ENCODE measurements at places on chromosomes 2 and 18.
A peak's percentile ranks its signal among the peaks of the same experiment; 100 is the strongest.

DNA sequence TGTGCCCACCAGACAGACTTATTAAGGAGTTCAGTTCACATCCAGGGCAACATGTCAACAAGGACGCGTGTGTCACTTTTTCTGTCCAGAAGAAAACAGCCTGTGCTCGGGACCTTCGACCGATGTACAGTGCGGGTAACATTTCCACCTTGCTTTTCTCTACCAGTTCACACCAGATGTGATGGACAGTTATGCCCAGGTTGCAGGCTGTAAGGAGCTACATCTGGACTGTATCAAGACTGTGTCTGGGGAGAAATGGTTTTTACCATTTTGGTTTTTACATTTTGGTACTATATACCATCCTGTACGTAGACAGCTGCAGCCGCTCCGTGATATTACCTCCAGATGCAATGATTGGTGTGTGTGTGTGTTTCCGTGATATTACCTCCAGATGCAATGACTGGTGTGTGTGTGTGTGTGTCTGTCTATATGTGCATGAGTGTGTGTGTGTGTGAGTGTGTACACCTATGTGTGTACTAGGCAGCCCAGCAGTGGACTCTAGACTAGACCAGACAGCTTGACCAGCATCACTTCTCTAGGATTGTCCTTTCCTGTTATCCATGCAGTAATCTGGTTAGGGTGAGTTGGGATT, 118.0 kb downstream of the COL6A3 start:
- DNase-seq, result no peak

DNA sequence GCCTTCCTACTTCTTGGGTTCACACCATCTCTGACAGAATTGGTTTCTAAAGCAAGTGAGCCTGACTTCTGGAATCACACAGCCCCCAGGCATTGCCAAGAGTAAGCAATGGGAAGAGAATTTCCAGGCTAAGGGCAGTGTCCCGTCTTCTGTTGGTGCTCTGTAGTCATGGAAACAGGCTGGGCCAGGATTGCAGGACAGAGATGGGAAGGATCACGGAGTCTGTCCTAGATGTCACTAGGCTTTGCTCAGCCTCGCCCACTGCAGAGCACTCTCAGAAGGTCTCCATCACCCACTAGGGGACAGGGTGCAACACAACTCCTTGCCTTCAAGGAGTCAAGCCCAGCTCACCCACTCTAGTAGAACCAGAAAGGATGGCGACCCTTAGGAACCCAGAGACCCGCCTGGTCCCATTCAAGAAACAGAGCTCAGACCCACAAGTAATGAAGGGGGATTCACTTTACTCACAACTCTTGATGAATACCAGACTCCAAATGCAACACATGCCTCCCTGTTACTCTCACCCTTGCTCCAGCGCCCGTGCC, 48.6 kb upstream of the TEX51 start:
- no peak for DNase-seq

DNA sequence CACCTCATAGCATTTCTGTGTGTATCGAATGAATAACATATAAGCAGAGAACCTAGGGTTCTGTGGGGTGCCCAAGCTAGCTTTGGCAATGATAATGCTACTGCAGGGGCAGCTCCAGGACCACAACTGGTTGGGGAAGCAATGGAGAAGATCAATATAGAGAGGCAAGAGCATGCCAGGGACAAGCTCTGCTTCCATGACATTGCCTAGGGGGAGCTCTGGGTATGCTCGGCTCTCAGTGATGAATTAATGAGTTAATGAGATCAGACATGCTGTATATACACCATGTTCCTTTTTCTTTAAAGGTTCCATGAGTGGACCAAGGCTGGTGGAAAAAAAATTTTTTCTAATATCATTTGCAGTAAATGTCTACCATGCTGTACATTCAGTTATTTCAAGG, 618.4 kb downstream of the BCL11A start:
- DNase-seq, result no peak

- no peak for DNase-seq
Measured at GRCh38 chr2:239268549-239268948, 132.3 kb downstream of the HDAC4 start.

DNA sequence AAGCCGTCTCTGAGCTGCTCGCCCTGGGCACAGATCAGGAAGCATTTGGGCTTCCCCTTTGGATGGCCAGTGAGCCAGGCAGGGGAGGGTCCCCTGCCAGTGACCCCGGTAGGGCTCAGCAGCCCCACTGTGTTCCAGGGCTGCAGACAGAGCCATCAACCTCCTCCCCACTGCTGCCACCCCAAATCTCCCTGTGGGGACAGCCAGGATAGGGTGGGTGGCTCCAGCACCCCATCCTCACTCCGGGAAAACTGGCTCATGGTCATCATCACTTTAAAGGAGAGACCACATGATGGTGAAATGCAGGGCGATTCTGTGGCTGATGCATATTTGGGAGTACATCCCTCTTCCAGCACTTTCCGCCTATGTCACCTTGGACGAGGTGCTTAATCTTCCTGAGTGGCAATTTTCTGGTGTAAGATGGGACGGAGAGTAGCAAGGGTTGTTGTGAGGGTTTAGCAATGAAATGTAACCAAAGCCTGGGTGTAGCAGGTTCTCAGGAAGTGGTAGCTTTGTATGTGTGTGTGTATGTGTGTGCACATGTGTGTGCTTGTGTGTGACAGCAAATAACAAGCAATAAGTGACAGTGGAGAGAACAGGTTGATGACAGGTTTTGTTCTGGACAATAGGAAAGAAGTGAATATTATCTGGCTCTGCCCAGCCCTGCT, 61.8 kb downstream of the ACAA2 start:
- peak; percentile 48 for DNase-seq

DNA sequence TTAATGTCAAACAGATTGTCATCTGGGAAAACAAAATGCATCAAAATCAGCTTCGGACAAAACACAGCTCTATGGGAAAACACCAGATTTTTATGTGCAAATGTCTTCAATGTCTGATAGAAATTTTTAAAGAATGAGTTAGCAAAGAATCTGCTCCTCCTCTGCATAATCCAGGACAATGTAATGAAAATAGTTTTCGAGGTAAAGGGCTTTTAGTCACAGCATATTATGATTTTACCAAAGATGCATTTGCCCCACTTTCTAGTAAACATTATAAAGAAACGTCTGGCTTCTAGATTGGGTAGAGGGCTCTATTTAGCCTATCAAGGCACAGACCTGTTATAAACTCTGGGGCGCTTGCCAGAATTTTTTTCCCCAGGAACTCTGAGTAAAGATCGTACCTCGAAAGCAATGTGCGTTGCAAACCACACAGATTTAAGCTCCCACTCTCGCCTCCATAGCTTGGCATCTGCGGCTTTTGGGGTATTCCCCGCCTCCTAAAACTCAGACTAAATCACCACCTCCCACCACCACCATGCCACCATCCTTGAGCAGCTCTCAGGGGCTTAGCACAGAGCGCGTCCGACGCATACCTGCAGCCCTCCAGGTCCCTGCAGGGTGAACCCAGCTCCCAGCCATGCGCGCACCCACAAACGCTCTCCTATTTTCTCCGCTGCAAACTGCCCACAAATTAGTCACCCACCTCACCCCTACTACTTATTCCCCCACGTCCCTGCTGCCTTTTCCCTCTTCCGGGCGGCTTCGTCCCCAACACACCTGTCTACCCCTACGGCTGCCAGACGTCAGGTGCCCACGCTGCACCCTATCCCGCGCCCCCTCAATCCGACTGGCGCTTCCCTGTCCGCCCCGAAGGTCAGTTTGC, 829 bp downstream of the ACVR1C start:
- peak; percentile 26 for DNase-seq

DNA sequence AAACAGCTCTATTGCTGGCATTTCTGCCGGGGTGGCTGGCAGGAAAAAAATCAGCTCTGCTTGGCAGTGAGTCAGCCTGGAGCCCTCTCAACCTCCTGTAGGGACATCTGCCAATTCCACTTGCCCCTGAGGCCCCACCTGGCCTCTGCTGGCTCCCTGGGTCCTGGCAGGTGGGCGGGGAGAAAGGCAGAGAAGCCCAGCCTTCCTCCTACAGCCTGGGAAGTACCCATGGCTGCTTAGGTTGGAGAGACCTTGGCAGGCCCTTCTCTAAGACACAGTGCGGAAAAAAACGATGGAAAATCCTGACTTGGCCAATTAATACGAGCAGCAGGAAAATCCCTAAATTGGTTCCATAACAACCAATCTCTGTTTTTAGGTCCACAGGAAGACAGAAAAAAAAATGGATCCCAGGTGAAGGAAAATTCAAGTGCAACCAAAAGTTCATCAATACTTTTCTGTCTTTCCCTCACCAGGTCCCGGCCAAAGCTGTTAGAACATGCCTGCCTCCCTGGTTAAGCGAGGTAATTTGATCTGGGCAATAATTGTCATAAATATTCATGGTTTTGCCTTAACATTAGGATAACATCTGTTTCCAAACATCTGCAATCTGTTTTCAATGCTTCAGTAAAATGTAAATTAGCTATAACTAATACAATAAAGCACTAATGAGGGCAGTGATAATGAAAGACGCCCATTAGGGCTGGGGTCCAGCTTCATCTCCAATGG, 245.9 kb downstream of the TFCP2L1 start:
- DNase-seq, result no peak

DNA sequence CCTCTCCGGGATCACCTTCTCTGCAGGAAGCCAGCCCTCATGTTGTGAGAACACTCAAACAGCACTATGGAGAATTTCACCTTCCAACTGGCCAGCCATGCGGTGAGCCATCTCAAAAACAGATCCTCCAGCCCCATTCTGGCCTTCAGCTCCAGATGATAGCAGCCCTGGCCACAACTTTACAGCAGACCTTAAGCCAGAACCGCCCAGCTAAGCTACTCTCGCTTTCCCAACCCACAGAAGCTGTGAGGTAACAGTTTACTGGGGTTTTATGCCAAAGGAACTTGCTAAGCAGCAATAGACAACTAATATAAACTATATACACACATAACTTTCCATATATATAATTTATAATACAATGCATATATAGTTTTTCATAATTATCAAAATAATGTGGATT, 11.6 kb upstream of the PTPN4 start:
- no peak for DNase-seq

DNA sequence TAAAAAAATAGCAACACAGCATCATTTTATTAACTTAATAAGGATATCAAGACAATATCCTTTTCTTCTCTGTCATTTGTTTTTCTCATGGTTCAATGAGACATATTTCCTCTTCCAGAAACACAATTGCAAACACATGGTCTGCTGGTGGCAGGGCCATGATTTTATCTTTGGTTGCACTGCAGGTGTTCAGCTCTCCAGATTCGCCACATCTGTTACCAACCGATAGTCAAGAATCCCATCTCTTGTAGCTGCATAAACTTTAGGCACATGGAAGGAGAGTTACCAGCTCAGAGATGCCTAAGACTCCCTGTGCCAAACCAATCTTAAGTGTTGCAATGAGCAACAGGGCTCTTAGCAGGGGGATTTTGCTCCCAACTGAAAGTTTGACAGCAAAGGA, 1303.2 kb upstream of the CELF4 start:
- no peak for DNase-seq

DNA sequence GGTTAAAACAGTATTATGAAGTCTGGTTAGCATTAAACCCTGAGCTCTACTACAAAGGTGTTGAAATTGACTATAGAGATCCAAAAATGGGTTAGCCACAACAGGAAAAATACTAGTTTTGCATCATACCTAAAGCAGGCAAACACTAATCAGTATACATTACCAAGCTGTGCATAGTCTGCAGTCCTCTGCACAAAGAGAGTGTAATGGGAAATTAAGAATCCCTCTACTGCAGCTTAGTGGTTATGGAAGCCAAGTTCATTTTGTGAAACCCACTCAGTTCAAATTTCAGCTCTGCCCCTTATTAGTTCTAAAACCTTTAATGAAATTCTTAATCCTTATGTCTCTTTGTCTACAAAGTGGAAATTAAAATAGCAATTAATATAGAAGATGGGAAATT, 192.1 kb downstream of the MBD2 start:
- DNase-seq, result no peak

DNA sequence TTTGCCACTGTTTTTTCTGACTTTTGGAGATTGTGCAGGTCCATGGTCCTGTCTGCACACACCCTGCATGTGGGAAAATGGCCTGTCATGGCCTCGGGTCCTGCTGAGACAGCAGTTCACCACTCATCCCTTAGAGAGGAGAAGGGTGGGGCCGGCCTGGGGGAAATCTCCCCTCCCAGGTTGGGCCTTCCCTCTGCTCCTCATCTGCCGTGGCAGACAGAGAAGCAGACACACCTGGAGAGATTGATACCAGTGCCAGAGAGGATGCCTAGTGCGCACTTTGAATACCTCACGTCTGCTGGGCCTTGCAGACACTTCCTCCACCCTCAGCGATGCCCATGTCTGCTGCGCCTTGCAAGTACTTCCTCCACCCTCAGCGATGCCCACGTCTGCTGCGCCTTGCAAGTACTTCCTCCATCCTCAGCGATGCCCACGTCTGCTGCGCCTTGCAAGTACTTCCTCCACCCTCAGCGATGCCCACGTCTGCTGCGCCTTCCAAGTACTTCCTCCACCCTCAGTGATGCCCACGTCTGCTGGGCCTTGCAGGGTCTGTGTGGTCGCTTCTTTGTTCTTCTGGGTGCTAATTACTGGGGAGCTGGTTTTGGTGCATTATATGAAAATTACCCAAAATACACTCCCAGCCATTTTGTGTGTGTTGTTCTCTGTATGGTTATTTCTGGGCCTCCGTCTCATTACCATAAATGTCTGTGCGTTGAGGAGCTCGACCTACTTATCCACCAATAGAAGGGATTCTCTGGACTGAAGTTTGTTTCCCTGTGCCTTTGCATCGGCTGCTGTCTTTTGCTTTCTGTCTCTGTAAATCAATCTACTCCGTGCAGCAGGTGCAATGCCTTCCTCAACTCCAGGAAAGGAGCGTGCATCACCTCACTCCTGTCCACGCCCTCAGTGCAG, 186.9 kb upstream of the PXDN start:
- no peak for DNase-seq

DNA sequence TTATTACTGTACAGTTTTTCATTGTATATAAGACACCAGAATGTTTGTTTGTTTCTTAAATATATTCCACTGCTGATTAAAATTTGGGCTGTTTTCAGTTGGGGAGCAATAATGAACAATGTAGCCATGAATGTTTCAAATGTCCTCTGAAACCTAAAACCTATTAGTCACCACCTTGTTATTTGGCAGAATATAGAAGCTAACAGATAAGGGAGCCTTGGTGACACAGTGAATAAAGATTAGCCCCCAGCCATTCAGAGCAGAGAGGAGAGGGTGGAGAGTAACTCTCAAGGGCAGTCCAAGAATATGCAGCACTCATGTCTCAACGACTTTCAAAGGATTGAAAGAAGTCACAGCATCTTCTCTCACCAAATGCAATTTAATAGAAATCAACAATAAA, 43.1 kb upstream of the ATP8B1 start:
- no peak for DNase-seq

DNA sequence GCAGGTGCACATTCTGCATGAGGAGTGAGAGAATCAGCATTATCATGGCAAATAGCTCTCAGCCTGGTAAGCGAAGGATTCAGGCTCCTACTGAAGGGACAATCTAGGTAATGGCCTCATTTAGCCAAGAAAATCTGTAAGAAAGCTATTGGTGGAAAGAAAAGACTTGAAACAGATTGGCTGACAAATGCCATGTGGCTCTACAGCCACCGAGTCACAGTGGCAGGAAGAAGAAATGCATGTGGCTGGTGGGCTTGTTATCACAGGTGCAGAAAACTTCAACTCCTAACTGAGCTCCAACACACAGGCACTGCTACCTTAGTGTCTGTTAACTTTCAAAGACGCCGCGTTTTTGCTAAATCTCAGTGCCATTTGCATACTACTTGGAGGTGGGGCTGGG, 60.6 kb upstream of the REV1 start:
- no peak for DNase-seq

- DNase-seq, result no peak
Measured at GRCh38 chr2:186256540-186256939, 229.5 kb upstream of the ZC3H15 start.
